ENCODE measurements at places on chromosomes 16 and 17. TPM values are rescaled to one million over a fixed set of nuclear protein-coding genes. Genes with fewer than 3 reads are reported as not detected.

RAPGEFL1 gene
- 3.1 TPM for total RNA-seq

ENO3 gene
- total RNA-seq: 26.7 TPM

SALL1 gene
- not detected for total RNA-seq

CCL14 gene
- not detected for total RNA-seq

CDH3 gene
- 23.3 TPM for total RNA-seq
